ENCODE measurements at places on chromosomes 3 and 15.
A peak's percentile ranks its signal among the peaks of the same experiment; 100 is the strongest.

- DNase-seq: no peak
Measured at GRCh38 chr3:2372306-2372705, 273.6 kb downstream of the CNTN4 start.

GRCh38 chr3:35028157-35028556 is 611.2 kb upstream of the ARPP21 start:
- no peak for DNase-seq

- peak; percentile 39 for DNase-seq
Measured at GRCh38 chr3:22377421-22377820, 626.4 kb upstream of the ZNF385D start.

DNA sequence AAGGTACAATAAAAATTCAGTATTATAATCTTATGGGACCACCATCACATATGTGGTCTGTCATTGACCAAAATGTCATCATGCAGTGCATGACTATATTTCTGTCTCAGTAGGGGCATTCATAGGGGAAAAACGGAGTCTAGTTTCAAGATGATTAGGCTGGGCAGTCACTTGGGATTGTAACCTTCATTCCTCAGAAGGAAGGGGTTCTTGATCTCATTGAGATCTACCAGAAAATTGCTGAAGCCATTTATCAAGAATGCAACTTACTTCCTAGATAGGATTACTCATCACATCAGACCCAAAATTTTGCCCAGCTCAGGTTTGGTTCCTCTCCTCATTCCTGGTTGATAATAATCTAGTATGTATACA is 37.3 kb downstream of the BTD start:
- no peak for DNase-seq

GRCh38 chr3:126245811-126246727 is 65.7 kb upstream of the ALDH1L1 start:
- peak; percentile 64 for DNase-seq

- peak; percentile 36 for DNase-seq
Measured at GRCh38 chr15:26928051-26928450, 42.9 kb upstream of the GABRG3 start.

- DNase-seq: no peak
Measured at GRCh38 chr15:70556151-70556741, 207.1 kb downstream of the UACA start.
